ENCODE measurements at places on chromosomes 2 and 18.

GRCh38 chr2:218908721-218909619 lies 28.3 kb downstream of the WNT10A start:
- peak; percentile 34 for DNase-seq

DNA sequence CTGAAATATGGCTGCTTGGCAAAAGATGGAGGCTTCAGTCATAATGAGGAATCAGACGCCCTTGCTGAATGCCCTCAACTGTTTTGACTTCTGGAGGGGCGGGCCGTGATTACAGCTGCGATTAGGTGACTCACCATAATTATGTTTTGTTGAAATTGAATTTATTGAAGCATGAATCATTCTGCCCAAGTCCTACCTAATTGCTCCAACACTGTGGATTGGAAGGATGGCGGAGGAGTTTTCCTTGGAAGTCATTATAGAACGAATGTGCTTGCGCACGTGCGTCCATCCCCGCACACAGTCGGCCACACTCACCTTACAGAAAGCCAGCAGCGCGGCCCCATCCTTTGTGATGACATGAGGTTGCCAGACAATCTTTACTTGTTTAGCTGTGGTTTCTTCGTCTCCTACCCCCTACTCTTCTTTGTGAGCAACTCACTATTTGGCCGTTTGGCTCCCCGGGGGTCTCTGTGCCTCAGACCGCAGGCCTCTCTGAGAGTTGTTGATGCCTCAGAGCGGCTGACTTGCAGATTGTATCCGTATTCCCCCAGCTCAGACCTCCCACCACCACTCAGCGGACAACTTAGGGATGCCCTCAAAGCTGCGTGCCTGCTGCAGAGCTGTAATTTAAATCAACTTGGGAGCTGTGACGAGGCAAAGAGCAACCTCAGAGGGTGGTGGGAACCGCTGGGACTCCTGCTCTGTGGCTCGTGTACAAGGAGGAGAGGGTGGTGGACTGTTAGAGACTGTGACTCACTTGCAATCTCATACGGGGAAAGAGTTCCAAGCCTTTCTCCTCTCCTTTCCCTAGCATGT lies 513.4 kb downstream of the TNS1 start:
- DNase-seq = no peak

GRCh38 chr2:2686222-2686621 lies 355.1 kb upstream of the MYT1L start:
- DNase-seq = no peak

- DNase-seq = no peak
These were observed 5.0 kb upstream of the CRYGB start for GRCh38 chr2:208150956-208151355.

- DNase-seq = no peak
These were observed 80.4 kb downstream of the TGFA start for GRCh38 chr2:70473101-70473722.

GRCh38 chr18:35051641-35052377 lies 10.6 kb downstream of the MAPRE2 start:
- no peak for DNase-seq

DNA sequence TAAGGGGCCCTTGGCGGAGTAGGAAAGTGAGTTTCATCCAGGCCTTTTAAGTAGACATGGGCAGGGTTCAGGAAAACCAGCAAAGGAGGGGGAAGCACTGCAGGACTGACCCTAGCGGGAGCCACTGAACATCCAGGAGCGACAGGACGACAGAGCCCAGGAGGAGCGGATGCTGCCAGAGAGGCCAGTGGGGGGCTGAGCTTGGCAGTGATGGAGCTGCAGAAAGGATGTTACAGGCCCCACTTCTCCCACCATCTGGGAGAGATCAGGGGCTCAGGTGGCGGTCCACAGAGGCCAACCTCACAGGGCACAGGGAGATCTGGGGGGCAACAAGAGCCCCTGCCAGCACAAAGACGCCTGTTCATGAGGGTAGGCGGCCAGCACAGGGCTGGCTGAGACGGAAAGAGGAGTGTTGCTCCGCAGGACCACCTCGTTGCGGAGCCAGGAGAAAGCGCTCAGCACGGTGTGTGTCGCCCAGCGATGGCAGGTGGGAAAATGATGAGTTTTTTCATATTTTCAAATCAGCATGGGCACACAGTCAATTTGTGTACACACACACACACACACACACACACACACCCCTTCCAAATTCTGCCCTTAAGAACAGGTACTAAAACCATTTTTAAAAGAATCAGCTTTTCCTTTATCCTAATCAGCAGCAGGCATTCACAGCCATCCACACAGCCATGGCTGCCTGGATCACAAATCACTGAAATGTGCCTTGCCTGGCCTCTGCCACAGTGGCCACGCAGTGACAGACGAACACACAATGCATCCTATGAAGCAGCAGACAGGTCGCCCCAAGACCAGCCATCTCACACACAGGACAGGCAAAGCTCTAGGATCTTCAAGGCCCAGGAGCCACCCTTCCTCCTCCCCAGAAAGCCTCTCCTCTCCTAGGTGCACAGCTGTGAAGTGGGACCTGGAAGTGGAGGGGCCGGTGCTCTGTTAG lies 63.2 kb downstream of the NDUFA10 start:
- no peak for DNase-seq

DNA sequence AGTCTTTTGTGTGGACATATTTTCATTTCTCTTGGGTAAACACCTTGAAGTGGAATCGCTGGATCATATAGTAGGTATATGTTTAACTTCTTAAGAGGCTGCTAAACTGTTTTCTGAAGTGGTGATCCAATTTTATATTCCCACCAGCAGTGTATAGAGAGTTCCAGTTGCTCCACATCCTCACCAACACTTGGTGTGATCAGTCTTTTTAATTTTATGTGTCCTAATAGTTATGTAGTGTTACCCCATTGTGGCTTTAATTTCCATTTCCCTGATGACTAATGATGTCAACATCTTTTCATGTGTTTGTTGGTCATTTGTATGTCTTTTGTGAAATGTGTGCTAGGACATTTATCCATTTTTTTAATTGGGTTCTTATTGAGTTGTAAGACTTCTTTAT lies 56.9 kb downstream of the DGKD start:
- DNase-seq = no peak

DNA sequence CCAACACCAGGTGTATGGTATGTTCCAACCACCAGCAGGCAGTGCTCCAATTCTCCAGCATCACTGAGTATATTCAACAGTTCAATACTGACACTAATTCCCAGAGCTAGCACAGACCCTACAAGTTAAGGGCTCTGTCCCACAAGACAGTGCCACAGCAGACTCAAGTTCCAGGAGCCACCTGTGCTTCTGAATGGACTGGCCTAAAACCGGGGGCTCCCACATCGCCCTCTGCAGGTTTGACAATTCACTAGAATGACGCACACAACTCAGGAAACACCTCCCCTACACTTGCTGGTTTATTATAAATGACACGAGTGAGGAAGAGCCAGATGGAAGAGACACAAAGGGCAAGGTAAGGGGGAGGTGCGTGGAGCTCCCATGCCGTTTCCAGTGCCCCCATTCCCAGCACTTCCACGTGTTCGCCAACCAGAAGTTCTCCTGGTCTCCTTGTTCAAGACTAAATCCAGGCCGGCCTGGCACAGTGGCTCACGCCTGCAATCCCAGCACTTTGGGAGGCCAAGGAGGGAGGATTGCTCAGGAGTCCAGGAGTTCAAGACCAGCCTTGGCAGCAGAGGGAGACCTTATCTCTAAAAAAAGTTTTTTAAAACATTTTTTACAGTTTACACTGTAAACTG lies 12.2 kb upstream of the ATP6V1B1 start:
- no peak for DNase-seq

DNA sequence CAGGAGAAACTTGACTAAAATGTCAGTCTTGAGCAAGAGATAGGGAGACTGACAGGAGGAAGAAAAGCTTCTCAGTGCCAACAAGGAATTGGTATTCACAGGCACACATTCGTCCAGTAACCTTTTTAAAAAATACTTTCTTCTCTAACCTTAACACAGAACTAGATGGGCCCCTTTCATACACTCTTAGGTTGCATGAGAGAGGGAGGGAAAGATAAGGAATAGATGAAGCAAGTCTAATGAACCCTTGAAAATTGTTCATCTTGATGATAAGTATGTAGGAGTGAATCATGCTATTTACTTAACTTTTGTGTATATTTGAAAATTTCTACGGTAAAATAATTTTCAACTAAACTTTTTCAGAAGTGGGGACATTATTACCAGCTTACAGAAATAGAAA lies 42.0 kb upstream of the CCDC88A start:
- DNase-seq = no peak

DNA sequence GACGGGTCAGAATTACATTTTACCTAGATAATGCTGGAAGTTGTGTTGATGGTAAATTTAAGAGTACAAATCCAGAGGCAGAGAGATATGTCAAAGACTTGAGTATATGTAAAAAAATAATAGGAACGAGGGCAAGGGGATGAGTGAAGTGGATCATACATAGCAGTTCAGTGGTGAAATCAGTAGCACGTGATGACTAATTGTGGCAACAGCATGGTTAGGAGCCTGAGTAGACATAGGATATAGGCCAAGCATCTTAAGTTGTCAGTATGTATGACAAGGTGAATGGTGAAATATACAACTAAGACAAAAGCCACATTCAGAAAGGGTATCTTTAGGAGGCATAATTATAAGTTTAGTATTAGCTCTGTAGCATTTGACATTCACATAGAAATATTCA lies 826.5 kb upstream of the PIK3C3 start:
- no peak for DNase-seq

DNA sequence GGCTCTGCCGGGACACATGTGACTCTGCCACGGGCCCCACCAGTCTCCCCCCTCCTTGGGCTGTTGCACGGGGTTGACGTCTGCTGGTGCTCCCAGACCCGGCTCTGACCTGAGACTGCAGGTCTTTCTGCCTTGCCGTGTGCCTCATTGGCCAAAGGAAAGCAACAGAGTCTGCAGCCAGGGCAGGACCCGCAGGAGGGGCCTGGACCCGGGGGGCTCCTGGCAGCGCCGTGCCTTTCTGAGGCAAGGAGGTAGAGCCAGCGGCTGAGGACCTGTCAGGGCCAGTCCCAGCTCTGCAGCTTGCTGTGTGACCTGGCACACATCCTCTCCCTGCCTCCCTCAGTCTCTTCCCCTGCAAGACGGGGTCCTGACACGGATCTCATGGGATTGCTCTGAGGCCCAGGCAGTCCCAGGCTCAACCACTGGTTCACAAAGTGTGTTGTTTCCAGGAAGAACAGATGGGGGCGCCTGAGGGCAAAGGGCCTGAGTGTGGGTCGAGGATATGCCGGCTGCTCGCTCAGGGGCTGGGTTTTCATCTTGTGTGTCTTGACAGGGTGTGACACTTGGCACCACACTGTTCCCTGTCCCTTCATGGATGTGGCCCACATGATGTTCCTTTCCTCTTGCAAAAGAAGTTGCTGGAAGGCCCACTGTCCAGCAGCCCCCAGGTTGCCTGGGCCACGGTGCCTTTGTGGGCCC lies 9.0 kb downstream of the CAPN10 start:
- DNase-seq = no peak

- DNase-seq = no peak
These were observed 36.9 kb downstream of the ATOH8 start for GRCh38 chr2:85790499-85791188.

DNA sequence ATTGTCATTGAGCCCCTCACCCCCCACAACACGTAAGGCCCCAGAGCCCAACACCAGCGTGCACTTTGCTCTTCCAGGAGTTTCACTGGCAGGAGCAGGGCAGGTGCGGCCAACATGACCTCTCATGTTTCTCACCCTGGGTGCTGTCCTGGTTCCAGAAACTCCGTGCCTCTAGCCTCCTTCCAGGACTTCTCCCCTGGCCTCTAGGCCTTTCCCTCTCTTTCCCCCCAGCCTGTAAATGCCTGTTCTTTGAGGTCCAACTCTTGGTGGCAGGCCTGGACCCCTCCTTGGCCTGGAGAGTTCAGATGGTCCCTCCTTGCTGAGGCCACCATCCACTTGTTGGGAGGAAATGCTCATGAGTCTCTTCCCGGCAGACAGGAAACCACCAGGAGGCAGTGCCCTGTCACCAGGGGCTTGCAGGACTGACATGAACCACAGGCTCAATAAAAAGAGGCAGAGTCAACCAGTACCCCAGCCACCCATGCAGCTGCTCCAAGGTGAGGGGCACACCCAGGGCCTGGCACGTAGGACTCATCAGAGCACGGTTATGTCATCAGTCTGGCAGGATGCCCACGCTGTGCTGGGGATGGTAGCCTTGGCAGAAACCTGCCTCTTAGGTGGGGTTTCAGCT lies 1.5 kb downstream of the MALL start:
- DNase-seq = no peak

DNA sequence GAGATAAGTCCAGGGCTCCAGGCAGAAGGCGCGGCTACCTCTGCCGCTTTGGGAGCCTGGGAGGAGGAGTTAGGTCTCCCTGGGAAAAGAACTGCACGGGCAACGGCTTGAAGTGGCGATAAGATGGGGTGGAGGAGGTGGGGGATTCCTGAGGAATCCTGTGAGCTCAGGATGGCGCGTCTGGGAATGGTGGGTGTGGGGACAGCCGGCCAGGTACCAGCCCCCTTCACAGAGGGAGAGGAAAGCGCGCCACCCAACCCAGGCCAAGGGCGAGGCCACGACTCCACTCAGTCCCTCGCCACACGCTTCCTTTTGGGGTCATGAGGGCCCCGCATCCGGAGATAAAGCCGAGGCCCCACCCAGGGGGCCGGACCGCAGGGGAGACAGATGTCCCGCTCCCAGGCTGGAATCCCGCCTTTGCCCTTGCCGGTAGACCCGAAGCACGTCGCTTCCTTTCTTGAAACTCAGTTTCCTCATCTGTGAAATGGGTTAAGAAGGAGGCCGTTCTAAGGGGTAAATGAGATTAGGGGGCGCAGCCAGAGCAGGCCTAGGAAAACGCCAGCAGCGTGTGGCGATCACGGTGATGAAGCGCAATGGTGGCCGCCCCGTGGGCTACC lies 1.7 kb upstream of the CTDSP1 start:
- DNase-seq = no peak

DNA sequence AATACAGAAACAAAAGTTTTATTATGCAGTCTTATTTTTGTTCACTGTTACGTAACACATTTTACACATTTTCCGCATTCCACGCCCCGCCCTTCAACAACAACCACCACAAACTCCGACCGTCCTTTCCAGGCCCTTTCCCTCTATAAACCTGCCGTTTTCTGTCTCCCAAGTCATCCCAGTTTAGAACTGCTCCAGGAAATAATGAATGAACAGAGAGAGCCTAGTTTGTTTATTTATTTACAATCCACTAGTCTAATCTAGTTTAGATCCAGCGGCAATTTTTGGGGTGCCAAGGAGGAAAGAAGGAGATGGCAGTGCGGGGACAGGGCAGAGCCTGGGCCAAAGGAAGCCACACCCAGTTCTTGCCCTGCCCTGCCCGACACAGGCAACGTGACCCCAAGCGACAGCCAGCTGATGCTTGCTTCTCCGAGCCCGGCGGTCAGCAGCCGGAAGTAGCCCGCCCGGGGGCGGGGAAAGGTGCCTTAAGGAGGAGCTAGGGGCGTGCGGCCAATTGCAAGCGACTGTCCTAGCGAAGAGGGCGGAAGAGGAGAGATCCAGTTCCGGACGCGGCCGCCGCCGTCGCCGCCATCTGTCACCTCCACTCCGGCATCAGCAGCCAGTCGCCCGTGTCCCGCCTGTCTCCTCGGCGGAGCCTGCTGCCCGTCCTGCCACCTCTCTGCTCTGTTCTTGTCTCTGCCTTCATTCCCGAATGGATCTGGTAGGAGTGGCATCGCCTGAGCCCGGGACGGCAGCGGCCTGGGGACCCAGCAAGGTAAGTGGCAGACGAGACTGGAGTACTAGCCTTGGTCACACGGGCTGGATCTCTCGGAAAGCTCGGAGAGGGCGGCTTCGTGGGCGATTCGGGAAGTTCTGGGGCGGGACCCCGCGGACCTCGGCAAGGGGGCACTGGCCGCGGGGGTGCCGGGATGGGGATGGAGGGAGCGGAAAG lies at the start of gene RIOK3:
RIOK3 (plus strand) TSS at position 560 of the 952 bp plus-strand sequence; CDS start at position 713, 153 bp downstream.
- peak; percentile 83 for DNase-seq

Measured in esophagus squamous epithelium (tissue), 5 donors.